GM04504 (cell line): ENCODE measurements at places on chromosomes 7 and 10.

DNA sequence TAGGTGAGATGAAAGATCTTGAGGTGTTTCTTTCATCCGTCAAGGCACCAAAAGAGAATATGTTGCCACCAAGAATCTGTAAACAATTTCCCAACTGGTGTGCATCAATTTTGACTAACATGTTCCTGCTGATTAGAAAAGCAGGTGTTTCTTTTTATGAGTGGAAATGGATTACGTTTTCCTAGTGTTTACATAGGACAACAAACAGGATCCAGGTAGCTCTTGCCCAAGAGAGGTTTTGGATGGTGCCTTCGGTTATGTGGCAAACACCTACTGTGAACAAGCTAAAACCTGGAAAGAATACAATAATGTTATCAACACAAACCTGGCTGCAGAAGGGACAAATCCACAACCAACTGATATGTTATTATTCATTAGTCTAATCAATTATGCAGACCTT is 53.6 kb upstream of the WNT16 start:
- no peak for DNase-seq

DNA sequence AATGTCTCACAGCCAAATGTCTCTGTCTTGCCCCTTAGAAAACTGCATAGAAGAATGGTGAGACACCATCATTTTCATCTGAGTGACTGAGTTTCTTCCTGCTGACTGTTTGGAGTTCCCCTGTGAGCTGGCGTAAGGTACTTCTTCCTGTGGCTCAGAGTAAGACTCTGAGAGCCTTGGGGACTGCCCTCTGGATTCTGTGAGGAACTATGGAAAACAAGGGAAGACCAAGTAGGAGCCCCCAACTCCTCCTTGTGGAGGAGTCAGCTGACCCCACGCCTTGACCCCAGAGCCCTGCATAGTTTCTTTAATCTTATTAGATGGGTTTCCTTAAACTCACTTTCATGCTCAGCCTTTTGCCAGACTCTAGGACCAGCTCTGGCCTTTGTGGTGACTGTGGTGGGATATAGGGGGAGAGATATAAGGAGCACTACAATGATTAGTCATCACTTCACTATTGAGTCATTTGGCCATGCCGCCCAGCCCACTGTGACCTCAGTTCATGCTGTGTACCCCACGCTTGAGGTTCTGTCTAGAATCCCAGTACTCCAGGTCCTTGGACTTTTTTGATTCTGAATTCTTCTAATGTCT is 51.8 kb upstream of the FAM133B start:
- no peak for DNase-seq

DNA sequence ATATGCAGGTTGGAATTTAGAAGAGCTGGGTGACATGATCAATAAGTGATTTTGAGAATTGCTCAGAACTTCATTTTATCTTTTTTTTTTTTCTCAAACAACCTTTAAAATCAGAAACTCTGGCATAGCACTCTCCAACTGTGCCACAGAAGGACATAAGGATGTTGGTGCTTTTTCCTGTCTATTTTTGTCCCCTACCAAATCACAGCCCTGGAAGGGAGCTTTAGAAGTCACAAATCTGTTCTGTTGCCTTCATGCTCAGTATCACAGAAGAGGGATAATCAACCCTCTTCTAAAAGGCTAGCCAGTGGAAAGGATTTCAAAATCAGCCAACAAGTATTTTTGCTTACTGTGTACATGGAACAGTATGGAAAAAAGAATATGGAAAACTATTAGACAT is 14.8 kb upstream of the NRP1 start:
- DNase-seq, result no peak

DNA sequence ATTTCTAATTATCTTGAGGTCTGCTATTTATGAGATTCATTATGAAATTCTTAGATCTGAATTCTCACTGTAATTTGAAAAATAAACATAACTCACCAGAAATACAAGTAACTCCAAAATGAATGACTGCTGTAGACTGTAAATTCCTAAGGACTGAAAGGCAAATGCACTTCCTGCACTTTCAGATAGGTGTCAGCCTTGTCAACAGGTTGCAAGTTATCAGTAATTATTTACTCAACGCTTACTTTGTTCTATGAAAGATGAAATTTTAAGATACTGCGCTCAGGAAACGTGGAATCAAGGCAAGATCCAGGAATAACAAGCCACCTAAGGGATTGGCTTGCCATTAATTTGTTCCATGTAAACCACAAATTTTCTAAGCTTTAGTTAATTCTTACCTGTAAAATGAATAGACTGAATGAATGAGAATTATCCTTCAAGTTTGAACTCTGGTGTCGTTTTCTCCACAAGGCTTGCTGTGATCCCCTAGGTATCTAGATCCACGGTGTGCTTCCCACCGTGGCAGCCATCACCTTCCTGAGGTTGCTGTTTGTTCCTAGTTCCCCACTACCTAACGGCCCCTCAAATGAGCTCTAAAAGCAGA is 12.6 kb downstream of the DHX32 start:
- DNase-seq, result peak; percentile 11

- DNase-seq, result no peak
These were observed 577 bp upstream of the DDX21 start for GRCh38 chr10:68955355-68955831.

DNA sequence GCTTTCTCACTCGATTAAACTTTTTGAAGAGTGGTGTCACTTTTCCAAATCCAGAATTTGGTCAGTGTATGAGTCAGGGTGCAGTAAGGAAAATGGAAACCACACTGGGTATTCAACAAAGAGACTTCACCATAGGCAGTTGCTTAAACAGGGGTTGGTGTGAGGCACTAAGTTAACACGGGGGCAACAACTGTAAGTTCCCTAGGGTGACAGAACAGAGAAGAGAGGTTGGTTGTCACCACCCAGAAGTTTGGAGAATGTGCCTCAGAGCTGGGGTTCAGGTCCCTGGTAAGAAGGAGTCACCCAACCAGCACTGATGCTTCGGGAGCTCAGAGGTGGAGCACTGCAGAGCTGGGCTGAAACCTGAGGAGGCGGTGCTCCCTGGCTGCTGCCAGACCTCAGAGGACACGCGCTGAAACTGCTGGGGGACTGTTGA is 170.4 kb downstream of the ARID5B start:
- DNase-seq, result no peak

DNA sequence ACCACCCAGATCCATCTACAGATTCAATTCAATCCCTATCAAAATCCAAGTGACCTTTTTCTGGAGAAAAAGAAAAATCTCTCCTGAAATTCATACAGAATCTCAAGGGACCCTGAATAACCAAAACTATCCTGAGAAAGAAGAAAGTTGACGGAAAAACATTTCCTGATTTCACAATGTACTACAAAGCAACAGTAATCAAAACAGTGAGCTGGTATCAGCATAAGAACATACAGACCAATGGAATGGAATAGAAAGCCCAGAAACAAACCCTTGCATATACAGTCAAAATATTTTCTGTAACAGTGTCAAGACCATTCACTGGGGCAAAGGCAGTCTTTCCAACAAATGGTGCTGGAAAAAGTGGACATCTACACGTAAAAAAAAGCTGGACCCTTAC is 89.9 kb downstream of the JMJD1C start:
- DNase-seq, result no peak

- no peak for DNase-seq
These were observed 34.0 kb downstream of the IMMP2L start for GRCh38 chr7:111528331-111528730.

- DNase-seq, result no peak
These were observed 428.9 kb downstream of the MDFIC start for GRCh38 chr7:115350764-115351163.

GRCh38 chr10:33335801-33336581 is 1.5 kb upstream of the NRP1 start:
- DNase-seq, result no peak

- no peak for DNase-seq
These were observed 180.7 kb downstream of the EVX1 start for GRCh38 chr7:27423290-27423689.

- no peak for DNase-seq
These were observed 113.4 kb downstream of the PTPN20 start for GRCh38 chr10:47024399-47025252.

DNA sequence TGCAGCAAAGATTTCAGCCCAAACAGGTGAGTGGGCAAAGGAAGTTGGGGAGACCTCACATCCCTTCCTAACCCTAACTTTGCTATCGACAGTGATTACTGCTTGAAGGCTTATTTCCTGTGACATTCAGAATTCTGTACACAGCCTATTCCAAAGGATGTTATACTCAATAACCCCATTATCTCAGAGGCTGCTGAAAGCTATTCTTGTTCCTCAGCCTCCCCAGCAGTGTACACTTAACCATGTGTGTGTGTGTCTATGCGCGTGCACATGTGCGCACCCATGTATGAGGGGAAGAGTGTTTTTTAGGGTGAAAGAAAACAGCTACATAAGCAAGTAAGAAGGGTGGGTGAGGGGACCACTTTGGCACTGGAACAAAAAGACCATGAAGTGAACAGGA is 90.4 kb upstream of the KCNIP2 start:
- no peak for DNase-seq

DNA sequence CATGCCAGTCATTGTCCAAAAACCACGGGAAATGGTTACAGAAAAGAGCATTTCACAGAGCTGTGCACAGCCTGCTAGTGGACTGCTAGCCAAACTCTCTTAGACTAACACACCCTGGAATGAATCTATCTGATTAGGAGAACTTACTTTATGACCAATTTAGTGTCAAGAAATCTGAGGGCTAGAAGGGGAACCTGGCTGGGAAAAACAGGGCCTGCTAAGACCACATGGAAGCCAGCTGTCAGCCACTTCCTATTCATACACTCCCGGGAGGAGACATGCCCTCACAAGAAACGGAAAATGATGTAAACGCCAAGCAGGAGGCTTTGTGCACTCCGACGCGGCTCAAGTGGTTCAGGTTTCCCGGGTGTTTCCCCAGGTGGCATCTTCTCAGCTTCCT is 54.8 kb downstream of the MPP7 start:
- peak; percentile 55 for DNase-seq
